D341Med (cell line): ENCODE measurements at places on chromosomes 16 and 17.

- DNase-seq, result no peak
Measured at GRCh38 chr16:31265329-31266245, 5.8 kb downstream of the ITGAM start.

DNA sequence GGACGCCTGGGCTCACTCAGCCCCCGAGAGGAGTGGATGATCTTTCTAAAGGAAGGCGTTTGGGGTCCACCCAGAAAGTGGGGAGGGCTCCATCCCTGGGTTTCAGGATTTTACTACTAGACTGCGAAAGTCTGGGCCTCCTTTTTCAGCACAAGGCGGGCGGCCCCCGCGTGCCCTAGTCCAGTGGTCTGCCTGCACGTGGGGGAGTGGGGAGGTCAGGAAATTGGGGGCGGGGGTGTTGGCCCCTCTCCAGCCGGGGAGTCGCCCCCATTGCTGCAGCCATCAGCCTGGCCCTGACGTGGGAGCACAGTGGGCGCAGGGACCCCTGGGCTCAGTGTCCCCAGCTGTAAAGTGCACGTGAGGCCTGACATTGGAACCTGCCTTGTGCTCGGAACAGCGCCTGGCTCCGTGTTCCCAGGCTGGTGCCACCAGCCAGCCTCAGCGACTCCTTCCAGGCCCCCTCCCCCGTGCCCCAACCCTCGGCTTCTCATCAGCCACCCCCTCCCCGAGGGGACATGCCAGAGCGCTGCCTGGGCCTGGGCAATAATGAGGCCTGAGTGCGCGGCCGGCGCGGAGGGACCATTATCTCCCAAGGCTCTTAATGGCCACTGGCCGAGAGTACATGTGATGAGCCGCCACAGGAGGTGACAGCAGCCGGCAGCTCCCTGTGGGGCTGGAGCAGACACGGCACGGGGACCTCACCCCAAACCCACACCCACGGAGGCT is 2.4 kb upstream of the C1QTNF8 start:
- no peak for DNase-seq

DNA sequence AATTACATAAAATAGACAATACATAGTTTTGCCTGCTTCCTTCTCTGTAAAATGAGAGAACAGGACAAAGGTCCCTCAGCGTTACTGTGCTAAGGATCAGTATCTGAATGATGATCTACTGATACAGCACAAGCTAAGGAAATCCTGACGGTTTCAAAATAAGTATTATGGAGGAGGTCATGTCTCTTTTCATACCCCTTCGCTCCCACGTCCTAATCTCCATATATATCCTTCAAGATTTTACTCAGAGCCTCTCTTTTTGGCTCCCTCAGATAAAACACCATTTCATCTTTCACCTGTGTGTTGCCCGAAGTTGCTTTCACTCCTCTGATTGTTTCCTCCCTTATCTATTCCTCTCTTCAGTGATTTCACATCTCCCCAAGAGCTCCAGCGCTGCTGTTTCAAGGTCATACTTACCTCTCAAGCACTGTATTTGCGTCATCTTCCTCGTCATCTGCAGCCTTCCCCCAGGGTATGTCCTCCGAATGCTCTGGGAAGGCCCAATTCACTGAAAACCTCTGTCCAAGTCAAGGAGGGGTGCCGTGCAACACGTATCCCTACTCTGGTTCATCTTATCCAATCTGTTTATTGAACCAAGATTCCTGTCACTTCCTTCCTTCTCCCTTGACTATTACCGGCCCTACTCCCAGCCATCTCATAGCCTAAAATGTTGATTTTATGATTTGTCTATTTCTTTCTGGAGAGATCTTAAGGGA is 1.2 kb upstream of the BLTP2 start:
- DNase-seq, result no peak

- no peak for DNase-seq
Measured at GRCh38 chr17:12089809-12090384, 69.2 kb downstream of the MAP2K4 start.

DNA sequence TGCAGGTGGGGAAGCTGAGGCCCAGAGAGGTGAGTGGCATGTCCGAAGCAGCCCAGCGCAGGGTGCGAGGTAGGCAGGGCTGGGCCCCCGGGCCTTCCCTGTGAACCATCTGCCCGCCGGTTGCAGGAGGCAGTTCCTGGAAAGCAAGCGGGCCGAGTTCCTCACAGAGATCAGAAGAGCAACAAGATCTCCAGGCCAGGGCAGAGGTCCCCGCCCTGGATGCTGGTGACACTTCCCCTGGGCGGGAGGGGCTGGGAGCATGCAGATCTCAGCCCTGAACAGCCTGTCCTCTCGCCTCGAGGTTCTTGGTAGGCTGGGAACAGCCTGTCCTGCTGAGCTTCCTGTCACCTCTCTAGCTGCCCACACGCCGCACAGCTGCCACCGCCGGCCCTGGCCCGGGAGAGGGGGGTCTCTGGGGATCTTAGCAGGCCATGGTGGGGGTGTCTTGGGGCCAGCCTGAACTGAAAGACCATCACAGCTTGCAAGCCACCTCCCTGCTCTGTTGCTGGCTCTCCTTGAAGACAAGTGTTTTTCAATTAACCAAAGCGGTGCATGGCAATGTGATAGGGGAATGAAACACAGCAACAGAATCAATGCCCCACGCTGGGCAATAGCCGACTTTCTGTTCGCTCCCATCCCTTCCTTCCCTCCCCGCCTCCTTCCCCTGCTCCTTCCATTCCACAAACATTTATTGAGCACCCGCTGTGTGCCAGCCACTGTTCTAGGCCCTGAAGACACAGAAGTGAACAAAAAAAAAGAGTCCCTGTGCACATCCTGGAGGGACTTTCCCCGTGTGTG is 31.7 kb downstream of the SOCS1 start:
- DNase-seq, result no peak

GRCh38 chr16:28277537-28278388 is 14.6 kb upstream of the SBK1 start:
- peak; percentile 86 for DNase-seq

GRCh38 chr17:43431714-43432523 is 33.1 kb downstream of the ARL4D start:
- DNase-seq, result peak; percentile 92

DNA sequence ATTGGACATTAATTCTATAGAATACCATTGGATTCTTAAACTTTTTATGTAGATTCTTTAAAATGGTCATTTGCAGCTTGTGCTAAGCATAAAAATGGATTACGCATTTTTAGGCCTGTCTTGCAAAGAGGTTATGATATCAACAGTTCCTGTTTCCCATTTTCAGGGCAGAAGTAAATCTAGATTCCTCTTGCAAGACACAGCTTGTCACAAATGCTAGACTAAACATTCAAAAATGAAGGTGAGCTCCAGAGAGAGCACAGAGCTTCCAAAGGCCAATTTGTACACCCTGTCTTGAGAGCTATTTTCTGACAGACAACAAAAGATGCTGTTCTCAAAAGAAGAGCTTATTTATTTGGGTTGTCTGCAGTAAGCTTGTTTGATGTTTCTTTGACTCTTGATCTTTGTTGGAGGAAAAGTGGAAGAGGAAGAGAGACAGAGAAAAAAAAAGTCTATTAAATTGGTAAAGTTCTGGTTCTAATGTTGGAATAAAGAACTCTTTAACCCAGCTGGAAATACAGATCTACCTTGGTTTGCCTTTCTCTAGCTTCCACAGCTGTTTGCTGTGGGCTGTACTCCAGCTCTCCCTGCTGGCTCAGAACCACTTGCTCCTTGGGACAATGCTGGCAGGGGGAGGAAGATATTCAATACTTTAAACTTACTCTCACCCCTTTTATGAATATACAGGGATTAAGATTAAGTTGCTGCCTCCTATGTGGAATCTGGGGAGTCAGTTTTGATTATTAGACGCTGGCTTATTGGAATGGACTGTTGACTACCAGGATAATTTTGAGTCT is 651.8 kb downstream of the CDH11 start:
- DNase-seq, result no peak

- DNase-seq, result no peak
Measured at GRCh38 chr16:46717692-46718091, 28.2 kb downstream of the ORC6 start.

DNA sequence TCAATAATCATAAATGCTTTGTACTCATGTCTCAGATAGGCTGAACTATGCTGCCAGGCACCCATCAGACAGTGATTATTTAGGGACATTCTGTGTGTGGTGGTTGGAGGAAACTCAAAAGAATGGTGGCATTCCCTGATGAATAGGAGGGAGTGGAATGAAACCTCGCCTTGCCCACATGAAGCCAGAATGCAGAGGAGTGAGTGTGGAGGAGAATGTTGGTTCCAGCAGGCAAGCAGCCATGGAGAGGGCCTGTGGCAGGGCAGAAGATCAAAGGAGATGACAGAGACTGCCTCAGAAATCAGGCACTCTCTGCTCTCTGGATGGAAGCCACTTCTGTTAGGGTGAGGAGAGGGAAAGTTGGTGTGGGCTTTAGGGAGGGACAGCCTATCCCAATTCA is 22.5 kb downstream of the KCTD19 start:
- DNase-seq, result no peak
